Fibroblast of lung (primary cell): ENCODE measurements at places on chromosomes 6 and 20.

GRCh38 chr6:35449287-35449881 lies 2.8 kb upstream of the FANCE start:
- peak; percentile 52 for DNase-seq

DNA sequence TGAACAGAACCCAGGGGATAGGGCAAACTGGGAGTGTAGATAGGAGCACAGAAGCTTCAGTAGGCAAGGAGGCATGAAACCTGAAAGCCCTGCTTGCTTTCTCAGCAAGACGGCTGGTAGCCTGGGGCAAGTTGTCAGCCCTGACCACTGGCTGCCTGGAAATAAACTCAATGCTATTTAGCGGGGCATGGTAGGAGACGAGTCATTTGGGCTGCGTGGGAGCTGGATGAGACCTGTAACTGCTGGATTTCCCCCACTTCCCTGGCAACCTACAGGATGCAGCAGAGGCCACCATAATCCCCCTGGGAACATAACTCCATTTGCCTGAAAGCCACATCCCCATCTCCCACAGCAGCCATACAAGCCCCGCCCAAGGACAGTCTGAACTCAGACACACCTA lies 332.6 kb upstream of the TBX18 start:
- DNase-seq, result no peak

DNA sequence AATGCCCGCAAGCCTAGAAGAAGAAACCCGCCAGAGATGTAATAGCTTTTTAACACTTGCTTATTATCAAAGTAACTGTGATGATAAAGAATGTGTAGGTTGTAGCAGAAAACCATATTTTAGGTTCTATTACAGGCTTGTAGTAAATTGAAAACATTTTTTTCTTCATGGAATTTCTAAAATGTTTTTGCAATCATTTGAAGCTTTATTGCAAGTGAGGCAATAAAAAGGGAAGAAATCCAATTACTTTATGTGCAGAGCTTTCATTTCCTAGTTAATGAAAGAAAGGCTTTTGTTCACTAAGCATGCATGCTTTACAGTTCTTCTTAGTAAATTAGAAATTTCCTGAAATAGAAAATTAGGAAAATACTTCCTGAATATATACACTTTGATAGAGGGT lies 135.1 kb downstream of the B3GAT2 start:
- DNase-seq, result no peak

- no peak for DNase-seq
Measured at GRCh38 chr6:103798166-103798565, 1061.6 kb downstream of the HACE1 start.

DNA sequence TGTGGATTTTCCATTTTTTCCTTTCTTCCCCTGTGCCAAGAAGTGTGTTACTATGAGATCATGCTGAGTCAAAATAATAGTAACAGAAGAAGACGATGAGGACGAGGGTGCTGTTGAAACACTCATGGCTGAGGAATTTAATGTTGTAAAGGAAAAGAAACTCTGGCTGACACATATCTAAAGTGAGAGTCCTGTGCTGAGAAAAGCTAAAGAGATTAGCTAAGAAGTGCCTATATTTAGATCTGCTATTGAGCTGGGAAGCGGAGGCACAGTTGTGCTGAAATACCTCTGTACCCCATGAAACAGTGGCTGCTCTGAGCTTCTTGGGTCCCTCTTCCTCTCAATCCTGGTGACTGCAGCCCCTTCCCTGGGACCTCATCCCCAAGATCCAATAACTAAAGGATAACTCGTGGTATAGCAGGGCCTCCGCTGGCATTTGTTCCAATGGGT lies 1.1 kb upstream of the SYTL3 start:
- peak; percentile 96 for DNase-seq

- DNase-seq, result peak; percentile 19
Measured at GRCh38 chr6:91098006-91098405, 511.1 kb upstream of the MAP3K7 start.

- DNase-seq, result peak; percentile 66
Measured at GRCh38 chr6:80366714-80367113, 260.2 kb downstream of the BCKDHB start.
